ENCODE measurements at places on chromosomes 5 and 9. TPM values are rescaled to one million over a fixed set of nuclear protein-coding genes. Genes with fewer than 3 reads are reported as not detected.
A peak's percentile ranks its signal among the peaks of the same experiment; 100 is the strongest.

The SNX24 gene
- total RNA-seq, result 3.2 TPM

The PCDHA6 gene
- not detected for total RNA-seq

DNA sequence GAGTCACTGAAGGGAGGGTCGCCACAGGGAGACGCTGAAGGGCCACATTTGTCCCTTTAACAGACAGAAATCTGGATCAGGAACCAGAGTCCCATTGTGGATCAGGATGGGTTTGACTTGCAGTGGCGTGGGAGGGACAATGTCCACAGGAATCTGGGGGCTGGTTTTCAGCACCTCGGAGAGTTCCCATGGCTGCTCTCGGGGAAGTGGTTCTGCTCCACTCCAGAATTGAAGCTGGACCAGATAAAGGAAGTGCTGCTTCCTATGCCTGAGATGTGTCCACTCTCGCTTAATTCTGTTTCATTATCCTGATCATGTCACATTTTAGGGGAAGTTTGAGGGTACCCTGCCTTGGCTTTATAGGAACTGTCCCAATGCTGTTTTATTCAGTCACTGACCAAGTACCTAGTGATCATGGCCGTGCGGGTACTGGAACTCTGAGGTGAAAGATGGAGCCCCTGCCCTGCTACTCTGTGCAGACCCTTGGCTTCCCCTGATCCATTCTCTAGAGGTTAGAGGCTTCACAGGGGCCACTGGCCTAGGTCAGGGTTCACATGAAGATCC is 28.7 kb downstream of the ENHO start:
- DNase-seq, result peak; percentile 56

The TRPM6 gene
- total RNA-seq, result not detected

The OR1Q1 gene
- not detected for total RNA-seq

The FRMD3 gene
- total RNA-seq, result 1.2 TPM

The WDR36 gene
- 25.9 TPM for total RNA-seq

GRCh38 chr5:41279040-41279439 is 65.7 kb upstream of the C6 start:
- DNase-seq, result no peak

The GCNT4 gene
- 5.3 TPM for total RNA-seq

DNA sequence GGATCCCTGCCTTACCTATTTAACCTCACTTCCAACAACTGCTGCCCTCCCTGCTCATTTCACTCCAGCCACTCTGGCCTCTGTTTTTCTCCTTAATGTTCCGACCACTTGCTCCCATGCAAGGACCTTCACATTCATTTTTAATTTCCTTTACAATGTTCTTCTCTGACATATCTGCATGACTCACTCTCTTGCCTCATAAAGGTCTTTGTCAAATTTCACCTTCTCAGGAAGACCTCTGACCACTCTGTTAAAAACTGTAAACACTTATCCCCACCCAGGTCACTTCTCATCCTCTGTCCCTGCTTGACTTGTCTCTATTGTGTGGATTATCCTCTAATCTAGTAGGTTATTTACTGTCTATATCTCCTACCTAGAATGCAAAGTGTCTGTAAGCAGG is 751.2 kb downstream of the BRINP1 start:
- no peak for DNase-seq

The TAS2R1 gene
- total RNA-seq, result not detected

GRCh38 chr5:112685931-112686330 is 51.8 kb upstream of the APC start:
- no peak for DNase-seq

GRCh38 chr5:55407059-55407684 is 99.4 kb downstream of the MTREX start:
- DNase-seq, result no peak

GRCh38 chr9:36341936-36342577 is 58.0 kb downstream of the RNF38 start:
- DNase-seq, result no peak

GRCh38 chr5:178522361-178522760 is 67.8 kb downstream of the COL23A1 start:
- no peak for DNase-seq

GRCh38 chr5:137481596-137481995 is 17.5 kb downstream of the SPOCK1 start:
- DNase-seq, result no peak

The CARTPT gene
- not detected for total RNA-seq

DNA sequence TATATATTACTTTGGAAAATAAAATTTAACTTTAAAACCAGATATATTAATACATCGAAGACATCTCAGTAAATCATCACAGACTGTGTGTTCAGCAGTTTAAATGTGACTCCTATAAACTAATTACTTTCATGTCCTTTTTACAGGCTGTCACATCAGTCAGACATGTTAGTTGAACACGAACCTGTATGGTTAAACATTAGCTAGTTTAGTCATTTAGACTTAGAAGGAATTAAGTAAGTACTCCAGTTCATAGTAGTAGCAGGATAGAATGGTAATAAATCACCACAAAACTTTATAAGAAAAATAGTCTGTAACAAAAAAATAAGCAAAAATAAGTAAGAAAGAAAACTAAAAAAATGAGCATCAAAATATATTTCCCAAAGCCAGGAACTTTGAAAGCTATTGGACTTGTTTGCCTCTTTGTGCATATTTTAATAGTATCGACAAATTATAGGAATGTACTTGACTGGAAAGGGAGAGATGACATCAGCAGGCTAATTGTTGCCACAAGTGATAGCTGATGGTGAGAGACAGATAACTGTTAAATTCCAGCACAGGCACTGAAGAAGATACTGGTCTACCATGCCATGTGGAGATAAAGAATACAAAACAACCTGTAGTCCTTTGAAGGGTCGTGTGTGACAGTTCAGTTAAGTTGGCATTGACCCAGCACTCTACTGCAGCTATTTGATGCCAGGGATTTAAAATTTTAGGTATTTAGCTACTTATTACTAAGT is 83.9 kb downstream of the RIC1 start:
- DNase-seq, result no peak

The PLPP7 gene
- 0.42 TPM for total RNA-seq

GRCh38 chr9:108113596-108113995 is 624.0 kb upstream of the KLF4 start:
- DNase-seq, result no peak

DNA sequence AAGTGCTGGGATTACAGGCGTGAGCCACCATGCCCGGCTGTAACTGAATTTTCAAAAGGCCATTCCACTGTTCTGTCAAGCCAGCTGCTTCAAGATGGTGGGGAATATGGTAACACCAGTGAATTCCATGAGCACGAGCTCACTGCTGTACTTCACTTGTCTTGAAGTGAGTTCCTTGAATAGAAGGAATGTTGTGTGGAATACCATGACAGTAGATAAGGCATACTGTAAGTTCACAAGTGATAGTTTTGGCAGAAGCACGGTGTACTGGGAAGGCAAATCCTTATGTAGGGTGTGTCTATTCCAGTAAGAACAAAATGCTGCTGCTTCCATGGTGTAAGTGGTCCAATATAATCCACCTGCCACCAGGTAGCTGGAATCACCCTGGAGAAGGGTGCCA is 6.6 kb upstream of the PRXL2C start:
- no peak for DNase-seq

GRCh38 chr9:85900504-85901201 is 40.3 kb upstream of the NAA35 start:
- DNase-seq, result peak; percentile 36

DNA sequence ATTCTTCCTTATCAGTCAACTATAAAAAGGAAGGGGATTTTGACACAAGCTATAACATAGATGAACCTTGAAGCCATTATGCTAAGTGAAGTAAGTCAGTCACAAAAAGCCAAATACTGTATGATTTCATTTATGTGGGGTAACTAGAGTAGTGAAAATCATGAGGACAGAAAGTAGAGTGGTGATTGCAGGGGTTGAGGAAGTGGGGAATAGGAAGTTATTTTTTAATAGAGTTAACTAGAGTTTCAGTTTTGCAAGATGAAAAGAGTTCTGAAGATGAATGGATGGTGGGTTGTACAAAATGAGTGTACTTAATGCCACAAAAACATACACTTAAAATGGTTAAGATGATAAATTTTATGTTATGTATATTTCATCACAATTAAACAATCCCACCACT is 65.4 kb upstream of the FAM174A start:
- no peak for DNase-seq

- DNase-seq, result no peak
Observed at GRCh38 chr9:2802494-2802921, 41.4 kb downstream of the PUM3 start.

The FBP1 gene
- total RNA-seq, result 2.1 TPM

DNA sequence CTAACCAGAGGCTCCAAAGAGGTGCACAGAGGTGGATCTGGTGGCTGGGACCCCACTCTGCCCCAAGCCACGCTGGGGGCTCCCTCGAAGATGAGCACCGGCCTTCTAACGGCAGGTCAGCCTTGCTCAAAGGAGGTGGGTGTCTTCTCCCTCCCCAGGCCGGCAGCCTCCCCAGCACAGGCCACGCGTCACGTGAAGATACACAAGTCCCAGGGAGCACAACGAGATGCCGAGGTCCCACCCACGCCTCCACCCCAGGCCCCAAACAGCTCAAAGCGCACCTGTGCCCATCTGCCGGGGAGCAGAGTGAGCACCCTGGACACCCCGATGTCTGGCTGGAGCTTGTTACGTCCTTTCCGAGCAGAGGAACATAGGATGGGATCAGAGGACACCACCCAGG is 12.1 kb downstream of the PNPLA7 start:
- no peak for DNase-seq

DNA sequence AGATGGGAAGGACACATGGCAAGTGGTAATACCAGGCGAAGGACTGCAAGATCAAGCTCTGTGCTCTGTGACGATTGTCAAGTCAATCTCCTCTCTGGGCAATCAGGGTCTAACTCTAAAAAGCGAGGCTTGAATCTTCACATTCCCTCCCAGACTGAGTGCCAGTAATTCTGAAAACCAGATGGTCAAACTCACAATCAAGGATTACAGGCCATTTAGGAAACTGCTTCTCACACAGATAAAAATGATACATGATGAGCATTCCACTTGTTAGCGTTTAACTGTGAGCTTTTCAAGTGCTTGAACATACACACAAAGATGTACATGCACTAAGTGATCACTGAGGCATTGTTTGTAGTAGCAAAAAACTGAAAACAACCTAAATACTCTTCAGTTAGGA is 210.1 kb downstream of the TRIM32 start:
- DNase-seq, result no peak

GRCh38 chr5:131821221-131821620 is 24.4 kb upstream of the FNIP1 start:
- no peak for DNase-seq

DNA sequence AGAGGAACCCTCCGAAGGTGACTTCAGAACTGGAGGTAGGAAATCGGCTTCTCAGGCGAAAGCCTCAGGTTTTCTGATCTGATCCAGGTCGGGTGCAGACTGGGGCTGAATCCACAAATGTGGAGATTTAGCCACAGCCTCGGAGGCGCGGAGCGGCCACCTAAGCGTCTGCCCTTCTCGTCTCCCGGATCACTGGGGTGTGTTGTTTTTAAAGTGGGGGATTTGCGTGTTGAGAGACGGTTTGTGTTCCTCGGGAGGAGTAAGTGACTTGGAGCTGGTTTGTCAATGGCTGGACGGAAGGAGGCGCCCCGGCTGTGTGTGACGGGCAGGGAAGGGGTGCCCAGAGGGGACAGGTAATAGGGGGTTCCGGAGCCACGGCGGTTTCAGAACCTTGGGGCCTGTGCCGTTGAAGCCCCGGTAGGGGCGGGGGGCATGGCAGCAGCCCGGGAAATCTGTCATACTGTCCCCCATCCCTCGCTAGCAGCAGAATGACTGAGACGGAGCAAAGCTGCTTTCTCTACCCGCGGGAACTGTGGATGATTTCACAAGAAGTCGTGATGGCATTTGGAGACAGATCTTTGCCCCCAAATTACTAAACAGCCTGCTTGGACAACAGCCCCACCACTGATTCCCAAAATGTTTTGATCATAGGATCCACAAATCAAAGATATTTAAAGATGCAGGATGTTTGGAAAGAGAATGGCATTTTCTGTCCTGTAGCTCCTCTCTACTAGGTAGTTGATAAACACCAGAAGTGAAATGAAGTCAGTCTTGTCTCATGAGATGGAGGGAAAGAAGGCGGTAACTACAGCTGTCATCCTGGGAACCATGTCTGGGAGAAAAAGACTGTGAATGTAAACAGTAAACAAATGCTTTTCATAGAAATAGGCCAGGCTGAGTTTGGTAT is 216.5 kb downstream of the PDZD2 start:
- peak; percentile 33 for DNase-seq

GRCh38 chr5:56126487-56127179 is 106.5 kb downstream of the ANKRD55 start:
- DNase-seq, result no peak

DNA sequence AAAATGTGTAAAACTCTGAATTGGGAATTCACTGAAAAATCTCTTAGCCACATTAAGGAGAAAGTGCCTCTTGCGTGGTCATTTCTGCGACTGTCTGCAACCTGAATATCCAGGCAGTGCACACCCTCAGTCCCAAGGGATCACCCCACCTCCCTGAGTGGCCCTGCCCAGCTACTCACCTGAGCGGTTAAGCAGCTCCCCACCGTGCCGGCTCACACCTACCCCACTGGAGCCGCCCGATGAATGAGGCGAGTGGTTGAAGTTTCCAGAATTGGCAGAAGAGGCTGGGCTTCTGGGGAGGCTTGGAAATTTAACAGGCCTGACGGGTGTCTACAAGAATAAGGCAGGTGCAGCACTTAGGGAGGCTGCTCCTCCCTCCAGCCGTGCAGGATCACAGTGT is 25.6 kb downstream of the ANKS6 start:
- DNase-seq, result no peak

The JMY gene
- total RNA-seq, result 8.3 TPM

The ADAMTSL2 gene
- 0.17 TPM for total RNA-seq

- DNase-seq, result no peak
Observed at GRCh38 chr9:110303133-110303532, 34.5 kb downstream of the TXNDC8 start.

DNA sequence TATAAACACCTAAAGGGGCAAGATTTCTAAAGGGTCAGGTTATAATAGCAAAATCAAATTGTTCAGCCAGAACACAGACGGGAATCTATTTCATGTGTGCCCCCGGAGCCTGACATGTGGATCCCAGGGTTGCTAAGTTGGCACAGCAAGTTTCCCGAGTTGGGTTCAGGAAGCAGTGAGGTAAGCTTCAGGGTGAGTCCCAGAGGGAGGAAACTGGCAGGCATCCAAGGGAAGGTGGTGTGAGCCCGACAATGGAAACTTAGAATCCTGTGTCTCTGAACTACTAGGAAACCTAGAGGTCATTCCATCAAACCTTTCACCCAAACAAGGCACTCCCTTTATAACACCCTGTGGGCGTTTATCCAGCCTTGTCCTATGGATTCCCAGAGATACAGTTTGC is 98.4 kb downstream of the ADRB2 start:
- DNase-seq, result no peak

- no peak for DNase-seq
Observed at GRCh38 chr9:137412431-137412830, 10.5 kb downstream of the EXD3 start.

DNA sequence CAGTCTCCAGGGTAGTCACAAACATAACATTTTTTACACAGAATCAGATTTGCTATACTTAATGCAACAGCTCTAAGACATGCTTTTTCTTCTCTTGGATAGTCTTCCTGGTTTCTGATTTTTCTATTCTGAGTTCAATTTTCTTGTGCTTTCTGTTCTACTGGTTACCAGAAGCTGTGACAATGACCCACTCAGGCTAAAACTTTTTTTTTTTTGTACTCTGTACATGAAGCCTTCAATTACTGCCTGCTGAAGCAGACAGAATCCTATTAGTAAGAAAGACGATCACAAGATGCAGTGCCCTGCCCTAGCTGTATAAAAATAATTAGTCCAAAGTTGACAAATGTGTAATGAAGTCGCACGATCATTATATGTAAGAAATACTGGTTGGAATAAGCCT is 231.1 kb upstream of the TBCA start:
- DNase-seq, result no peak

The NCS1 gene
- 1.1 TPM for total RNA-seq

The PCDHGB2 gene
- 0.88 TPM for total RNA-seq
